ENCODE measurements at places on chromosomes 4 and X. TPM values are rescaled to one million over a fixed set of nuclear protein-coding genes. Genes with fewer than 3 reads are reported as not detected.

DNA sequence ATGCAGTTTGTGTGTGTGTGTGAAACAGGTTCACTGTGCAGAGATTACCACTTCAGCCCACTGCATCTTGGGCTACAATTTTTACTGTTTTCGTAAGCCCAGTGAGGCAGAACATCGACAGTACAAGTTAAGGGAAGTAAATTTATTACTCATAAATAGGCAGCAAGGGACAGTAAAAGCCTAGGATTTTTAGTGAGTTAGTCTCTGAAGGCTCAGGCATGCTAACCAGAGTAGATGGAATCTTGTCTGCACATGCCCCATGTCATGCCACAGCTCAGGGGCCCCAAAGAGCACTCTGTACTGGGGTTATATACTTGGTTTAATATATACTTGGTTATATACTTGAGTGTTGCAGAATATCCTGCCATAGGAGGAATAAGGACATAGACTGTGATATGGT, 825.7 kb downstream of the TECRL start:
- DNase-seq, result no peak

- no peak for DNase-seq
Observed at GRCh38 chrX:102652031-102652688, 877 bp downstream of the GPRASP1 start.

DNA sequence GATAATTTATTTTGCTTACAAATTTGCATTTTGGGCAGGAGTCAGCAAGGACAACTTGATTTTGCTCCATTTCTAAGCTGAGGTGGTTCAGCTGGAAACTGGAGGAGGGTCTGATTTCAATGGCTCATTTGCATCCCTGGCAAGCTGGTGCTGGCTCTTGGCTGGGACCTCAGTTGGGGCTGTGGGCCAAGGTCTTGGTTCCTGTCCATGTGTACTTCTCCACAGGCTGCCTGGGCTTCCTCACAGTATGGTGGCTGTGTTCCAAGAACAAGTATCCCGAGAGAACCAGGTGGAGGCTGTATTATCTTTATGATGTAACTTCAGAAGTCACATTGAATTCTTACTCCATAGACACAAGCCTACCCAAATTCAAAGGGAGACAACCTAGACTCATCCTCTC, 77.0 kb upstream of the STX18 start:
- no peak for DNase-seq

PLRG1 gene
- 105 TPM for polyA plus RNA-seq

P2RY4 gene
- polyA plus RNA-seq, result 0.68 TPM

RAB40A gene
- 2.4 TPM for polyA plus RNA-seq

- DNase-seq, result no peak
Observed at GRCh38 chr4:48851651-48852050, 20.8 kb downstream of the OCIAD1 start.

DNA sequence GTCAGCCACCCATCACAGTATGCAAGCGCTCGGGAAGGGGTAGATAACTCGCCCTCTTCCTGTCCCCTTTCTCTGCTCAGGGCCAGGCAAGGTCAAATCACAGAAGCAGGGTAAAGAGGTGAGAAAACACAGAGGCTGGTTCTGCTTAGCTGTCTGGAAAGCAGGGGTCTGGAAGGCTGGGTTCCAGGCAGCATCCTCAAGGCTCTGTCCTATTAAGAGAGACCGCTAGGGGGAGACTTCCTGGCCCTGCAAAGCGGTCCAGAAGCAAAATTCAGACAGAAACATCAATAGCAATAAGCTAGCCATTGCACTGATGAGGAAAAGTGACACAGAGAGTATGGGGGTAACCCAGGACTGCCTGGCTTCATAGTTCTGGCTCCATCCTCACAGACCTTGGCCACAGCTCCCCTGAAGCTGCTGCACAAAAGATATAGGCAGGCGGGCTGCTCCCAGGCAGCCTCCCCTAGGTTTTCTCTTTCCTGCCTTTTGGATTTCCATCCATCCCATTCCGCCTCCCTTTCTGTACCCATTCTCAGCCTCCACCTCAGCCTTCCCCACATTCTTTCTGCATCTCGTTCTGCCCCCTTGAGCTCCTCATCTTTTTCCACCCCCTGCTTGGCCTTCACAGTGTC, 308.5 kb downstream of the EVC2 start:
- DNase-seq, result peak; percentile 37

GATA1 gene
- 0.54 TPM for polyA plus RNA-seq

GRCh38 chrX:96710031-96710430, 25.4 kb downstream of the DIAPH2 start:
- DNase-seq, result no peak

NUP54 gene
- polyA plus RNA-seq, result 93.6 TPM

GRCh38 chr4:185709802-185710486, 102.0 kb downstream of the SORBS2 start:
- no peak for DNase-seq

DNA sequence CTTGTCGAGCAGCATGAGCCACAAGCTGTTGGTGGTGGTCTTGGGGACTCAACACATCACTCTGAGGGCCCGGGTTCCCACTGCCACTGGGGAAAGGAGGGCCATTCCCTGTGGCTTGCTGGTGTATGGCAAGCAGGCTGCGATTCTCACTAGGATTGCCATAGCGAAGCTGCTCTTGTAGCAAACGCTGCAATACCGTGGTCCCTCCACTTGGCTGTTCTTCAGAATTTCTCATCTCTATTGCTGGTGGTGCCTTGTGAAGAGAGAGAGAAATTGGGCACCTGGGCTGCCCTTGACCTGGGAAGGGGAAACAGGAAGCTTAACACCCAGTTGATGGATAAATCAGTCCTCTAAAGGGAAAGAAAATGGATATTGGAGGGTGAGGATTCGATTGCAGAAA, 17.7 kb downstream of the AMOT start:
- no peak for DNase-seq

GRCh38 chrX:153673428-153674218, at the start of gene PNCK:
Gene PNCK, minus strand, starts transcription at chrX:153673813. Its CDS starts 737 bp downstream, at chrX:153673076.
- no peak for DNase-seq

DNA sequence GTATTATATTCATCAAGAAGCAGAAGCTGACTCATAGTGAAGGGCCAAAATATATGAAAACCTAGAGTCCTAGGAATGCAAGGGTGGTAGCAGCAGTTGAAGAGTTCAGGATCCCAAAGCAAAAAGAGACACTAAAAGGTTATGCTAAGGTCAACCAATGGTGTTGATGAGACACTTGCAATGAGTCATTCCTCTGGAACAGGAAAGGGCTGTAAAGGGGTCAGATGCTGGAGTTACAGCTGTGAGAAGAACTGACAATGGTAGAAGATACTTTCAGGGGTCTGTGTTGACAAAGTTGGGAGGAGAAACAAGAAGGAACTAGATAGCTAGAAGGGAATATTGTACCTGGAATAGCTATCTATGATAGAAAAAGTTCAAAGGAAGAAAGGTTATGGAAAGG, 47.5 kb downstream of the ZGRF1 start:
- no peak for DNase-seq

AFM gene
- 9.6 TPM for polyA plus RNA-seq

COX7B2 gene
- polyA plus RNA-seq, result not detected

ESX1 gene
- not detected for polyA plus RNA-seq

DNA sequence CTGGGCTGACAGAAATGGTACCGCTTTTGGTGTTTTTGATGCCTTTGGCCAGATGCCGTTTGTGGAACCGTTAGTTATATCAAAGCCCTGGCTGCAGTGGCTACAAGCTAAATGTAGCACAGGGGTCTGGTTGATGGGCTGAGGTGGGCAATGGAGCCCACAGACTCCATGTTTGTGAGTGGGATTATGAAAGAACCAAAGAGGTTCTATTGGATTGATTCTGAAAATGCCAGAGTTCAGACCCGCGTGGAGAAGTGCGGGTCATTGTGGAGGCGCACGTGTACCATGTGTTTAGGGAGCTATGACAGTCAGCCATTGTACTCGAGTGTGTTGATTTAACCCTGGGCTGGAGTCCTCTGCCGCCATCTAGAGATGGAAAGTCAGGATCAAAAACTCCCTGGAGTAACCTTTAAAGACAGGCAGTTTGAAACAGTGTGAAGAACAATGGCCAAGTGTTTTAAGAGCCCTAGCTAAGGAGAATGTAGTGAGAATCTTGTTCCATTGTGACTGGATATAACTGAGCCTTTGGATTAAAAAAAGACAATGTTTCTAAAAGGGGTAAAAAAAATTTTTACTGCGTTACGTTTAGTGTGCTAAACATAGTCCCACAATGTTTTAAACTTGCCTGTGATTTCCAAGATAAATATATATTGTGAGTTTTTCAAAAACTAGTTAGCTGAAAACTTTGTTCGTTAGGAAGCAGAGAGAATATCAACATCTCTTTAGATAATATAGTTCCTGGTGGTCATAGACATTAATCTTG, 12.7 kb downstream of the ART3 start:
- DNase-seq, result peak; percentile 47

GRCh38 chr4:26342328-26343037, 21.7 kb downstream of the RBPJ start:
- no peak for DNase-seq

RNF150 gene
- 25.6 TPM for polyA plus RNA-seq

DIPK2B gene
- polyA plus RNA-seq, result 8.1 TPM

GRCh38 chrX:149510386-149510785, 5.3 kb upstream of the IDS start:
- no peak for DNase-seq

RAB9B gene
- 2.6 TPM for polyA plus RNA-seq

ANOS1 gene
- polyA plus RNA-seq, result 7.4 TPM

CFAP99 gene
- polyA plus RNA-seq, result 0.84 TPM

- no peak for DNase-seq
Observed at GRCh38 chr4:39682138-39682537, 15.8 kb upstream of the UBE2K start.

- DNase-seq, result peak; percentile 2
Observed at GRCh38 chrX:120428309-120428708, 40.8 kb downstream of the LAMP2 start.

CXCL11 gene
- polyA plus RNA-seq, result 0.33 TPM

P2RY10 gene
- 0.23 TPM for polyA plus RNA-seq

DNA sequence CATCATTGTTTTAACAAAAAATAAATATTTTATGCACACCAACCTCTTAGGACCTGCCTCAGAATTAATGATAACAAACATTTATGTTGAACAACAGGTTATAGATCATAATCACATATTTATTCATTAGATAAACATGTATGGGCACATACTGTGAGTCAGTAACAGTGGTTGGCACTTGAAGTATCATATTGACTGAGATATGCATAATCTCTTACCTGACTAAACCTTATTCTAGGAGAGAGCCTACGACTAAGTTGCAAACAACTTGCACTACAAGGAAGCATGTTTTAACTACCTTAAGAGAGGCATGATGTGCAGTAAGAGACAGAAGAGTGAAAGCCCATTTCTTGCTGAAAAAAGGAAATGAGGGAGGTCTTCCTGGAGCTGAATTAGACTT, 6.5 kb upstream of the DACH2 start:
- DNase-seq, result no peak

CENPVL1 gene
- polyA plus RNA-seq, result 0.20 TPM

DNA sequence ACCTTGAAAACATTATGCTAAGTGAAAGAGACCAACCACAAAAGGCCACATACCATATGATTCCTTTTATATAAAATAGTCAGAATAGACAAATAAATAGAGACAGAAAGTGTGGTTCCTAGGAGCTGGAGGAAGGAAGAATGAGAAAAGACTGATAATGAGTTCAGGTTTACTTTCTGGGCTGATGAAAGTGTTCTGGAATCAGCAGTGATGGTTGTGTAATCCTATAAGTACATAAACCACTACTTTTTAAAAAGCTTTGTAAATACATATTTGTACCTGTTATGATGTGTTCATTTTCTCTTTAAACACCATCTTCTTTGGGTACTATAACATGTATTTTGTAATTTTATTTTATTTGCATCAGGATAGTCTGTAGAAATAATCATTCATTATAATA, 20.6 kb downstream of the PIR start:
- no peak for DNase-seq

DNA sequence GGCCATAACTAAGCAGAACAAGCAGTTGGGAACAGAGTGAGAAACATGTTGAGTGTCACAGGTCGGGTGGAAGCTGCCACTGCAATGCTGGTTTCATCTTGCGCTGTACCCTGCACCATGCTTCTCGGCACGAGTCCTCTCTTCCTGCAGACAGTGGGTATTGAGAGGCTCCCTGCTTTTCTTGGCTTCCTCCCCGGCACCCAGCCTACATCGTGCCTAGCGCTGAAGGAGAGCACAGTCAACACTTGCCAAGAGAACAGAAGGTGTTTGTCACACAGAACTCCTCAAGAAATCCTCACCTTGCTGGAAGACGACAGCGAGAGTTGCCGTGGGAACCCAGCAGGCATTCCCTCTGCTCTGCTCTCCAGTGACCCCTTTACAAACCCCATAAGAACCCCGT, 53.6 kb downstream of the EVC2 start:
- no peak for DNase-seq

MAP3K15 gene
- 3.6 TPM for polyA plus RNA-seq

- DNase-seq, result no peak
Observed at GRCh38 chr4:42549896-42550295, 107.0 kb downstream of the ATP8A1 start.

- no peak for DNase-seq
Observed at GRCh38 chr4:43782391-43782790, 666.2 kb downstream of the KCTD8 start.

BMPR1B gene
- polyA plus RNA-seq, result 18.2 TPM

Data from renal pelvis (tissue), 12 donors.